SK-MEL-5 (cell line): ENCODE measurements at places on chromosomes 7 and 10. TPM values are rescaled to one million over a fixed set of nuclear protein-coding genes. Genes with fewer than 3 reads are reported as not detected.

GRCh38 chr7:71645836-71646235, 513.9 kb downstream of the GALNT17 start:
- no peak for DNase-seq

TMEM139 gene
- not detected in 2 replicates for total RNA-seq

GRCh38 chr7:116524609-116525297, at the start of gene CAV1:
TSS of gene CAV1 (plus strand) at chr7:116525036. CDS start at chr7:116525063, 27 bp downstream.
- DNase-seq = peak; percentile 59

GHRHR gene
- total RNA-seq = not detected in 2 replicates

MAT1A gene
- total RNA-seq = 63.7 and 63.8 TPM in 2 replicates

DNA sequence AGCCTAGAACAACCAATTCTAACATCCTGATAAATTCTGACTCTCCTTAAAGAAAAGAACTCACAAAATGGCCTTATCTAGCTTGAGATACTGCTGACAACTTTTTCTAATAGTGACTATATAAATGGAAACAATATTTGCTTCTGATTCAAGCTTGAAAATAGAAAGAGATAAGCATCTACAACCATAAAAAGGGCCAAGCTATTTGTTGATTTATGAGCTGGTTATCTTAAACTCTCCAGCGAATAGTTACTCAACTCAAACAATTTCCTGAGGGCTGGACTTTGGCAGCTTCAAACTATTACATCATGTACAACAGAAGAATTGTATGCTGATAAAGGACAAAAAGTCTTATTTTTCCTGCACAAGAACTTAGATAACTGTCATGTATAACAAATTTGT, 4.6 kb downstream of the USP54 start:
- no peak for DNase-seq

GRCh38 chr7:117251687-117252086, 71.2 kb downstream of the WNT2 start:
- DNase-seq = no peak

DNA sequence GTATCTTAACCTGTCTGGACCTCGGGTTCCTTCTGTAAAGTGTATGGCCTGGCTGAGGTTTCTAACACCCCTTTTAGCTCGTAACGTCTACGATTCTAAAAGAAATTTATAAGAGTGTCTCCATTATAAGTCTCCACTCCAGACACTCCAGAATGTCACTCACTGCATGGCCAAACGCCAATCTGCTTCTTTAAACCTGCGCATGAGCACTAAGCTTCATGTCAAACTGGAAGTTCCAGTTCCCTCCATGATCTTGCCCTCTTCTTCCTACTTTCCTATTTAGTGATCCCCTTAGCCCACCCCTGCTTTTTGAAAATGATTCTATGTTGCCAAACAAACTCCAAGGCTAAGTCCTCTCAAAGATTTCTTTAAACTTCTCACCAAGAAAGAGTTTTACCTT, 241.4 kb upstream of the NPVF start:
- DNase-seq = no peak

- no peak for DNase-seq
Measured at GRCh38 chr7:105838627-105839231, 37.7 kb downstream of the ATXN7L1 start.

MINPP1 gene
- 36.1 and 39.2 TPM in 2 replicates for total RNA-seq

NRF1 gene
- total RNA-seq = 6.7 and 12.4 TPM in 2 replicates

DNA sequence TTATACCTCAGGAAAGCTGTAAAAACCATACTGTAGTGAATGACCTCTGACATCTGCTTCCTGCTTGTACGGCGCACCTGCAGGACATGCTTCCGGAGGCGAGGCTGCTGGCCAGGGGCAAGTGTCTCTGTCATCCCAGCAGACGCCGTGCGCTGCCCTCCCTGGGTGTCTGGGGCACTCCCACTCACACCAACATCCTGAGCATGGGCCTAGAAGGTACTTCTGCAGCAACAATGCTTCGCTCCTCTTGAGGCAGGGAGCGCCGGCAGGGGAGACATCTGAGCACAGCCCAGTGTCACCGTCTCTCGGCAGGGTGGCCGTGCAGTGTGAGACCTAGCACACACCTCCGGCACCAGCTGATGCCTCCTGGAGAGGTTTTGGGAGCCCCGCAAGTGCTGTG, 269.2 kb downstream of the MAD1L1 start:
- no peak for DNase-seq
